A549 (cell line): ENCODE measurements at places on chromosomes 11 and 22.
A peak's percentile ranks its signal among the peaks of the same experiment; 100 is the strongest.

DNA sequence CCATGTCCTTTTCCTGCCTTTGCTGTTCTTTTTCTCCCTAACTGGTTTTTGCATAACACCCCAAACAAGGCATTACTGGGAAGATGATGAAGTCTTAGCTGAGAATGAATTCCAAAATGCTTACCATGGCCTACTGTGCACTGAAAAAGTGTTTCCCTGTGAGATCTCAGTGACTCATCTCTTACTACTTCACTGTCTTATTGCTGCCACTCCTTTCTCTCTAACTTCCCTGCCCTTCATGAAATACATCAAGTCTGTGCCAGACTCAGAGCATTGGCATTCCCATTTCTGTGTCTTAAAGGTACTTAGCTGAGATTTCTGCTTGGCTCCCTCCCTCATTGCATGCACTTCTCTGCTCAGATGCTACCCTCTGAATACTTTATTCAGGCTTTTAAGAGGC is 49.1 kb upstream of the MUC15 start:
- peak; percentile 78 for DNase-seq

- DNase-seq: no peak
Observed at GRCh38 chr11:2666401-2666741, 33.4 kb downstream of the KCNQ1OT1 start.

- DNase-seq: no peak
Observed at GRCh38 chr11:30395751-30396150, 72.8 kb downstream of the ARL14EP start.

GRCh38 chr22:50151571-50152537 is 18.7 kb upstream of the PANX2 start:
- no peak for DNase-seq

GRCh38 chr11:64746486-64746885 is 2.5 kb upstream of the RASGRP2 start:
- DNase-seq: no peak
